CD4-positive, alpha-beta T cell treated with Interleukin-1 beta for 1 hour (primary cell): ENCODE measurements at places on chromosomes 1 and 21.
A peak's percentile ranks its signal among the peaks of the same experiment; 100 is the strongest.

- no peak for DNase-seq
Observed at GRCh38 chr1:198986442-198986841, 347.6 kb downstream of the PTPRC start.

DNA sequence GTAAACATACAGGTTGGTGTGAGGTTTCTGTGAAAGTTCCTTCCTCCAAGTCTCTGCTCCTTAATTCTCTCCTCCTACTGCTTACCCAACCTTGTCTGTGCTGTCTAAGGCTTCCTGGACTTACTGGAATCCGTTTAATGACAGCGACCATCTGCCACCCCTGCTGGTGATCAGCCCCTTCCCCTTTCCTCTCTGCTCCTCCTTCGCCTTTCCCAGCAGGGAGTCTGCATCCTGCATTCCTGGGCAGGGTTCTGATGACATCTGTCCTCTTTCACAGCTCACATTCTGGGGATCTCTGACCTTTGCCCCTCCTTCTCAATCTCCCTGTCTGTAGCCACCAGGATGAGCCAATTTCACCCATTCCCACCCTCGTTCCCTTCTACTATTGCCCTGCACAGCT lies 66.5 kb downstream of the KIRREL1 start:
- DNase-seq: no peak

DNA sequence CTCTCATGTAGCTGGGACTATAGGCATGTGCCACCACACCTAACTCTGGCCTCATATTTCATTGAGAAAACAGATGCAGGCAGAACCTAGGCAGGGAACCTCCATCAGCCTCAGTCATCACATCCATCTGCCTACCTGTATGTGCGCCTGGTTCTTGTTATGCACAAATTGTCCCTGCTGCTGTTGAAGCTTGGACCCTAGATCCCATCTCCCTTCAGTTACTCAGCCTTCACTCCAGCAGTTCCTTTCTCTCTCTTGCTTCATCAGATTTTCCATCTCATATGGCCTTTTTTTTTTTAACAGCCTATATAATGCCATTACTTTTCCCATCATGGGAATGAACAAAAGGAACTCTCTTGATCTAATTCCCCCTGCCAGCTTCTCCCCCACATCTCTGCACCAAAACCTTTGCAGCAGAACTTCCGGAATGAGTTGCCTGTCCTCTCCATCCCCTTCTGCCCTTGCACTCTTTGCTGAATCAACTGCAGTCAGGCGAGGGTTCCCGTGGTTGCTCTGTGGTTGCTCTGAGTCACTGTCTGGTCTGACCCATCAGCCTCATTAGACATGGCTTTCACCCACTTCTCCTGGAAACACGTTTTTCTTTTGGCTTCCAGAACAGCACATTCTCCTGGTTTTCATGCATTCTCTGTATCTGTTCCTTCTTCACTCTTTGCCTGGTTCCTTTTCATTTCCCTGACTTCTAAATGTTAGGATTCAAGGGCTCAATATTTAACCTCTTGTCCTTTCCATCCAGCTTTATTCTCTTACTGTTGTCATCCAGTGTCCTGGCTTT lies 41.5 kb downstream of the UBE4B start:
- DNase-seq: peak; percentile 7

- DNase-seq: no peak
Observed at GRCh38 chr1:161374373-161374772, 6.7 kb upstream of the CFAP126 start.

- no peak for DNase-seq
Observed at GRCh38 chr1:168032029-168032428, 95.2 kb upstream of the MPC2 start.

GRCh38 chr1:8424539-8425116 lies 106.7 kb downstream of the SLC45A1 start:
- peak; percentile 52 for DNase-seq

- no peak for DNase-seq
Observed at GRCh38 chr1:225612287-225612686, 40.6 kb downstream of the ENAH start.

GRCh38 chr1:81950591-81951244 lies 150.0 kb downstream of the ADGRL2 start:
- no peak for DNase-seq

DNA sequence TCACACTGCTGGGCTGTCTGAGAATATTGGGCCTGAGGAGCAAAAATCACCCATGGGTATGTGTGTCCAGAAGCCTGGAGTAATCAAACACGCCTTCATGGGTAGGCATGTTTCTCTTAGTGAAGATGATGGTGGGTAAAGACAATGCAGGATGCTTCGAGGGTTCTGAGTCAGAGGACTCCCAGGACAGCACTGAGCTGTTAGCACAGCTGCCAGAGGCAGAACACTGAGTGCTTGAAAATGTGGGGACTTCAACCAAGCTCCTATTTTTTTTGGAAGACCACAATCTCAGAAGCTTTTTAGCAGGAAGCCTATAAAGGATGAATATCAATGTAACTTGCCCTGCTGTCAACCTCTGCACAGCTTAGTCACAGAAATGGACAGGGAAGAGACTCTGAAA lies 7.9 kb upstream of the NT5C1A start:
- DNase-seq: no peak

- DNase-seq: no peak
Observed at GRCh38 chr1:239677362-239677761, 291.0 kb downstream of the CHRM3 start.

- DNase-seq: no peak
Observed at GRCh38 chr1:236021424-236022135, 43.3 kb downstream of the NID1 start.

- no peak for DNase-seq
Observed at GRCh38 chr1:57659804-57660203, 235.9 kb upstream of the DAB1 start.
